ENCODE measurements at places on chromosomes 2 and 18.

DNA sequence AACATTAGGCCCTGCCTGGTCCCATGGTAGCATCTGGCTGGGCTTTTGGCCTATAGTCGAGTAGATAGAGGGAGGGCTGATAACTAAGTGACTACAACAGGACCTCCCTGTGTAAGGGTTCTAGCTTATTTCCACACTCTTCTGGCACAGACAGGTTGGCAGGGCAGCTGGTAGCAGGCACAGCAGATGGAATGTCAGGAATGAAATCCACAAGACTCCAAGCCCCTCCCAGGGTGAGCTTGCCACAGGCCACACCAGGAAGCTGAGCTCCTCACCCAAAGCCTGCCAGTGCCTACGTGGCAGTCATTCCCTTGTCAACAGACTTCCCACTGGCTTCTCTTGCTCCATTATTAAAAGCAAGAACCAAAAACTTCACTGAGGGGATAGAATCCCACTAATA lies 20.7 kb upstream of the C1QL2 start:
- DNase-seq: peak; percentile 76

DNA sequence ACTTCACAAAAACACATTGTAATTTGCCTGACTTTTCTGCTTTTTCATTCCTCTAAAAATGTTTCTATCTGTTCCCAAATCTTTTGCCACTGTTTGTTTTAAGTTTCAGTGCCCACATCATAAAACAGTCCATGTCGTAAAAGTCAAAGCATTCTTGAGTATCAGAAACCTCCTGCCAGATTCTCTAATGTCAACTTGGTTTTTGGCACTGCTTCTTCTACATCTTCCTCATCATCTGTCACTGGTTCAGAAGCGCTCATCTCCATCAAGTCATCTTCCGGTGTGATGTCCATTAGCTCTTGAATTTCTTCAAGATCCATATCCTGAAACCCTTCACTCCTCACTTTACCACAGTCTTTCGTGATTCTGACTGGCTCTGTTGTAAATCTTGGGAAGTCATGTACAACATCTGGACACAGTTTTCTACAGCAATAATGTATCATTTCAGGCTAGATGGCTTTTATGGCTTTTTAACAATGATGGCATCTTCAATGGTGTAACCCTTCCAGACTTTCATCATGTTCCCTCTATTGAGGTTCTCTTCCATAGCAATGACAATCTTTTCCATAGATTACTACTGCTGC lies 19.6 kb downstream of the CUL3 start:
- DNase-seq: no peak

DNA sequence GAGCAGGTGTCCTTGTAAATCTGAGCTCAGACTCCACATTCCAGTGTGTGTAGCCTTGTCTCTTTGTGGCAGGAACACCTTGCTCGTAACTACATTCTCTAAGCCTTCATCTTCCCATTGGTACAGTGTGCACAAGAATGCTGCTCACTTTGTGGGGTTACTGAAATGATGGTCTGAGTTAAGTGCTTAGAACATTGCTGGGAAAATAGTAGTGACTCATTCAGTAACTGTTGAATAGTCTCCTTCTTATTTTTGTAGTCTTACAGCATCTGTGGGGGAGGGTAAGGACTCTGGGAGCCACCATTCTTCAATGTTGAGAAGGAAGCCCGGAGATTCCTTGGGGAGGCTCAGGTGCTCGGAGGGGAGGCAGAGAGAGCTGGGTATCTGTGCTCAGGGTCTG lies 236.0 kb upstream of the HDAC4 start:
- DNase-seq: no peak

DNA sequence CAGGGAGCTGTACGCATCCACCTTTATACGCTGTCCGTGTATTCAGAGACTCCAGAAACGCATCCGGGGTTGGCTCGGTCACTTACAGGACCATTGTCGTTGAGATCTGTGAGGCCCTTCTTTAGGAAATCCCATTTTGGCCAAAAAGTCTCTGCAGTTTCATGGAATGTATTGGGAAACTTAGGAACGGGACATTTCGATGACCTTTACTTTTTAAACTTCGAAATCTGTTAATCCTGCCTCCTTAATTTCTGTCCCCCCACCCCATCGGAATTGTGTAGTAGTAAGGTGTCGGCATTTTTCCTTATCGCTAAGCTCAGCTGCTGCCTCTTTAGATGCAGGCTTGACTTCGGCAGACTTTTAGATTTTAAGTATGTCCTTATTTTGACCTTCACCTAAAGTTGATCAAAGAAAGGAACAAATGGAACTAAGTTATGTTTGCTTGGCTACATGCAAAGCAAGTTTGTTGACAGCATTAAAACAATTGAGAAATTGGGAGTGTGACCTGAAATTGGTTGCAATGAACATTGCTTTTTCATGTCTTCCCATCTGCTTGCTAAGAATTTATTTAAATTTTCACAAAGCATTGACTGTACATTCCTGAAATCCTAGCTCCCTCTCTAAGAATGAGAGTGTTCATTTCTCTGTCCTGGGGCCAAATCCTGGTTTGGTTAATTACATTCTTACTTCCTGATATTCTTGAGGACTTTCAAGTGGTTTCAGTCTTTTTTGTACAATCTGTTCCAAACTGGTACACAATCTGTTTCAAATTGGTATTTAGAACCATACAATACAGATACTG lies 884 bp upstream of the RAPH1 start:
- DNase-seq: no peak

GRCh38 chr2:29447513-29447912 lies 332.3 kb downstream of the CLIP4 start:
- DNase-seq: no peak

- DNase-seq: peak; percentile 40
Measured at GRCh38 chr18:23231340-23232021, 96.2 kb downstream of the CABLES1 start.

GRCh38 chr2:174781298-174781697 lies 17.0 kb upstream of the CHRNA1 start:
- no peak for DNase-seq

GRCh38 chr18:55967019-55967418 lies 379.0 kb upstream of the TCF4 start:
- no peak for DNase-seq

DNA sequence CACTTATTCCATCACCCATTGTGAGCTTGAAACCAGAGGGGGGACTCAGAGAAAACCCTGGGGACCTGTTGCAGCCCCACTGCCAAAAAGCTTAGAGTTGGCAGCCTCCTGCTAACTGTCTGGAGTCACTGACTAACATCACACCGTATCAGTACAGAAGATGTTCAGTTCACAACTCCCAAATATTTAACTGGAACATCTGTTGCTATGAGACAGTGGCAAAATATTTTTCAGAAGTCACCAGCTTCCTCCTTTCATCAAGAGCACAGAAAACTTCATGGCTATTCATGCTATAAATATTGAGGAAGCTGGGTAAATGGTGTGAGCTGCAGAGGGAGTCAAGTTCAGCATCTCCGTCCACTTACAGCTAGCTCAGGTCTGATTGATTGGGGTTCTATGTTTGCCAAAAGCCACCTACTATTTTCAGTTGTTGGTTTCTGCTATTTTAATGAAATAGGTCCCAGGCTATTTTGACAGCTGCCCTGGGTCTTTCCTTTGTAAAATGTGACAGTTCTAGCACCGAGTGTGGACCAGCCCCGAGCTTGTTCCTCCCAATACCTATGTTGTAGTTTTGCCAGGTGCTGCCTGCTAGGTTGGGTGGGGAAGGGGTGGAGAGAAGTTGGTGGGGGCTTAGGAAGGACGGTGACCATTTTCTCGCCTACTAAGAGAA lies 9.8 kb downstream of the TUBB6 start:
- no peak for DNase-seq

DNA sequence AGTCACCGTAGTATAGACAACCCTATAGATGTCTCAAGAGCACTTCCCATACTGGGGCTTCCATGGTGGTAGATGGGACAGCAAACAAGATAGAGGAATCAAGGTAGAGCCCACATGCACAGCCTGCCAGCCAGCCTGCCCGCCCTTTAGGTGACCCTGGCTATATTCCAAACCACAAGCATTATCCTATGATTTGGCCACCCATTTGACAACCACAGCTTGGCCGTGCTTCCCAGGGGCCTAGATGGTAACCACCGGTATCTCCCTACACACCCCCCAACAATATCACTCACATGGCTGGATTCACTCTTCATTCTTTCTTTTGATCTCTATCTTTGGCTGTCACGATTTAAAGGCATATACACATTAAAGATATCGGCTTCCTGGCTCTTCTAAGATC lies 85.3 kb downstream of the CDK15 start:
- no peak for DNase-seq

DNA sequence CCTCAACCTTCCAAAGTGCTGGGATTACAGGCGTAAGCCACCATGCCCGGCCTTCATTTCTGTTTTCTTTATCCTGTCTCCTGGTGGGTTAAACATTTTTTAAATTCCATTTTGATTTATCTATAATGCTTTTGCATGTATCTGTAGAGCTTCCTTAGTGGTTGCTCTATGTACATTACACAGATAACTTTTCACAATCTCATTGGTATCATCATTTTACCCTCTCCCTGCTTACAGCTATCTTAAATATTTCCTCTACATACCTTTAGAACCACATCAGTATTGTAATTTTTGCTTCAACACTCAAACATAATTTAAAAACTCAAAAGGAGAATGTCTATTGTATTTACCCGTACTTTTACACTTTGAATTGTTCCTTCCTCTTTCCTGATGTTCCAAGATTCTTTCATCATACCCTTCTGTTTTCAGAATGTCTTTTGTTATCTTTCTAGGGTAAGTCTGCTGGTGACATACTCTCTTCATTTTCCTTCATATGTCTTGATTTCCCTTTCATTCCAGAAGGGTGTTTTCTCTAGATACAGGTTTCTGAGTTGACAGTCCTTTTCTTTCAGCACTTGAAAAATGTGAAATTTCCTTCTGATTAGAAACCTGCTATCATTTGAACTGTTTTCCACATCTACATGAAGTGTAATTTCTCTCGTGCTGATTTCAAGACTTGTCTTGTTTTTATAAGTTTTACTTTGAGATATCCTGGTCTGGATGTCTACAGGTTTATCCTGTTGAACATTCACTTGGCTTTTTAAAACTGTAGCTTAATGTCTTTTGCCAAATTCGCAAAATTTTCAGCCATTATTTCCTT lies 21.9 kb downstream of the PPP3R1 start:
- no peak for DNase-seq

GRCh38 chr2:186427970-186428369 lies 58.1 kb upstream of the ZC3H15 start:
- DNase-seq: no peak

DNA sequence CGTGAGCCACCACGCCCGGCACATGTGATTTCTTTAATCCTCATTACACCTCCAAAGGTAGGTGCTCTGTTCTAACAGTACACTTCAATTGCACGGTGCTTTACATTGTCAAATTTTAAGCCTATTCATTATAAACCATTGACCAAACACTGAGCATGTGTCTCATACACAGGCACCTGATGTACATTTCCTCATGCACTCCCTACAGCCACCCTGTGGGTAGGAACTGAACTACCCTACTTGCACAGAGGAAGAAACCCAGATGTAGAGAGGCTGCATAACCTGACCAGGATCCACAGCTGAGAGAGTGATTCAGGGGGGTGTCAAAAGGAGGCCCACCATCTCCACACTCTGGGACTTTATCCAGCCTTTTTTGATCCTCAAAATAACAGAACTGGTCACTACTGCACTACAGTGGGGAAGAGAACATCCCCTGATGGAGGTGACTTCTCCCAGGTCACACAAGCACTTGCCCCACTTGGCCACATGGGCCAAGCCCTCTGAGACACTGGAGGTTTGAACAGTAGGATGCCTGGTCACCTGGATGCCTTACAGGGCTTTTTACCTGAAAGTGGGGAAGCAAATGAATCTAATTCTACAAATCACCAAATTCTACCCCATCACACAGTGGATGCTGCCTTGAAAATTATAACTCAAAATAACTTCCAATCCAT lies 6.9 kb upstream of the DPYSL5 start:
- DNase-seq: no peak

- DNase-seq: no peak
Measured at GRCh38 chr2:127516041-127516762, 10.1 kb downstream of the IWS1 start.

All from keratinocyte (primary cell).